Stimulated activated CD4-positive, alpha-beta T cell treated with anti-CD3 and anti-CD28 coated beads, Interleukin-1b, Interleukin-23, amount 100 ng/mL, for 48 hours (primary cell): ENCODE measurements at places on chromosomes 5 and 9.
A peak's percentile ranks its signal among the peaks of the same experiment; 100 is the strongest.

DNA sequence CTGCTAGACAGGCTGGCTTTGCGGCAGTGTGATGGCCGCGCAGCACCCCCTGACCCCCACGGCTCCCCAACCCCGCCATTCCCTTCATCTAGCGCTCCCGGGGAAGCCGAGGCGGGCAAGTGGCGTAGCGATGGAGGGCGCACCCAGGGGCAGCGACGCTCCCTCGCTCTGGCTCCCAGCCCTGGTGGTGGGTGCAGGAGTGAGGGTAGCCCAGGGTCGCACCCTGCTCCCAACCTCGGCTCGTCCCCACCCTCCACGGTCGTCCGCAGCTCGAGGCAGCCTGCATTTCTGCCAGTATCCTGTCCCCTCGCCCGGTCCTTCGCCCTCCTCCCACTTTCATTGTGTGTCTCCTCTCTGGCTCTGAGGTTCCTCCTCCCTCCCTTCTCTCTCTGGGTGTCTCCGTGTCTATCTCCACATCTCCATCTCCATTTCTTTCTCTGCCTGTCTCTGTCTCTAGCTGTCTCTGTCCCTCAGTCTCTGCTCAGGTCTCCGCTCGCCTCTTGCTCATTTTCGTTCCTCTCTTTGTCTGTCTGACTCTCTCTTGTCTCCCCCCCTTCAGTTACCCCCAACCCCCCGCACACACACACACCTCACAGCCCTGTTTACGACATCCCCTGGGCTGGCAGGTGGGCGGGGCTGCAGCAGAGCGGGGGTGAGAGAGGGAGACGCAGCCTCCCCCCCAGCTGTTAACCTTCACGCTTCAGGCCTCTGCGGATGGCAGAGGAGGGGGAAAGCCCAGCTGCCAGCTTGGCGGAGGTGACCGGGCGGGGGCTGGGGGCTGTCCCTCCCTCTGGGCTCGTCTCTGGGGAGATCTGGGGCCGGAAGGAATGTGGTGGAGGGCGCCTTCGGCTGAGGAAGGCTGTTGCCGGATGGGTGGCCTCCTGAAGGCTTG lies 48.7 kb upstream of the PSD2 start:
- DNase-seq: peak; percentile 64

DNA sequence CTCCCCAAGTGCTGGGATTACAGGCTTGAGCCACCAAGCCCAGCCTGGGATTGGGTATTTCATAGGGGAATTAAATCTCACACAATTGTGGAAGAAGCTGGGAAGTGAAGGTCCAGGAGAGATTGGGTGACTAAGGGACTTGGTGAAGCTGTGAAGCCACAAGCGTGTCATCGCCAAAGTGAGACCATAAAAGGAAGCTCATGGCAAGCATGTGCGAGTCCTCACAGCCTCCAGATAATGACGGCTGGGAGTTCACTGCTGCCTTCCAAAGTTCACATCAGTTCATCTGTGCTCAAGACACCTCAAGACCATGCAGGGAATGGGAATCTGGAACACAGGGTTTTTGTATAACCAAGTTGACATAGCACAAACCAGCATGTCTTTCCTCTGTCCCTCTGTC lies 210.6 kb downstream of the MARCHF11 start:
- no peak for DNase-seq

- DNase-seq: no peak
Measured at GRCh38 chr5:138282920-138283742, 8.7 kb upstream of the GFRA3 start.

DNA sequence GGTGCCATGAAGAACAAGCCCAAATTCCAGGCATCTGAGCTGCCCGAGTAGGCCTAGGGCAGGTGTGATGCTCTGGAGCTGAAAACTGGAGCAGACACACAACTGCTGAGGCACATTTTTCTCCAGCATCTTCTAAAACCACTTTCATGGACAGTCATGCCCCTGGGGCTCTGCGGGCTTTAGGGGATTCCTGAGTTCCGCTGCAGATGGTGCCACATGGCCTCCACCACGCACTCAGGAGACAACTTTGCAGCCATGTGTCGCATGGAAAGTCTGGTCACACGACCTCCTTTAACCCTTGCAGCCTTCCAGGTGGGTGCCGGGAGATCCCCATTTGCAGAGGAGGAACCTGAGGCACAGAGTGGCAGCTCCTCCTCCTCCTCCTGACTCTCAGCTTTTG lies 112.8 kb upstream of the SARDH start:
- DNase-seq: no peak

DNA sequence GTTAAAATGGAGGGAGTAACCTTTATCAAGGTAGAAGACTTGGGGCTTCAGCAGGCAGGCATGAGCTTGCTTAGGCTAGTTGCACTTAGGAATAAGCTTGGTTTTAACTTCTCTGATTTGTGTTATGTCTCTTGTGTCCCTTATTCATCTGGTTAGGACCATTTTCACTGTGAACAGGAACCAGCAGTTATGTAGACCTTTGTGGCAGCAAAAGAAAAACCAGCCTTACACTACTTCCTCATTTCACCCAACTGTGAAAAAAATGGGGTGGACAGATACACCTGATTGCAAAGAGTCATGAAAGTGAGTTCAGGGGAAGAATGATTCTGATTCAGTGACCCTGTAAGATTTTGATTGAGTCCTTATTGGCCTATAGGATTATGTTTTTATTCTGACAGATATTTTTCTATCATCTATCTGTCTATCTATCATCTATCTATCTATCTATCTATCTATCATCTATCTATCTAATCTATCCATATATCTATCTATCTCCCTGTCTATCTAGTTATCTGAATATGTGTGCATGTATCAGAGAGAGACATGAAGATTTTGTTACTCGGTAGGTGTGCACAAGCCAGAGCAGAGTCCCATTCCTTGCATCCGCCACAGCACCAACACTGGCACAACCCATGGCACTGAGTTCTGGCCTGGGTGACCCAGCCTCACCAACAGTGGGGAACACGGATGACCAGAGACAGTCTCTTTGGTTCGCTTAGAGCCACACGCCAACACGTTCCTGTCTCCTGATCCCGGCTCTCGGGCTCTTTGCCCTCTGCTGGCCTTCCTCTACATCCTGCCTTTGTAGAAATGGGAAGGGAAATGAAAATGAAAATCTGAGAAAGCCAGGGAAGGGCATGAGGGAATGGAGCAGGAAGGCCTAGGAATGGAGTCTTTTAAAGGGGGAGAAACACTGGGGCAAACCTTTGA lies 1.3 kb upstream of the ZNF366 start:
- no peak for DNase-seq

- DNase-seq: no peak
Measured at GRCh38 chr5:96388176-96388575, 44.9 kb downstream of the PCSK1 start.

GRCh38 chr5:145774442-145774841 lies 60.7 kb downstream of the PRELID2 start:
- no peak for DNase-seq

GRCh38 chr5:38751103-38751502 lies 94.7 kb upstream of the OSMR start:
- DNase-seq: no peak

DNA sequence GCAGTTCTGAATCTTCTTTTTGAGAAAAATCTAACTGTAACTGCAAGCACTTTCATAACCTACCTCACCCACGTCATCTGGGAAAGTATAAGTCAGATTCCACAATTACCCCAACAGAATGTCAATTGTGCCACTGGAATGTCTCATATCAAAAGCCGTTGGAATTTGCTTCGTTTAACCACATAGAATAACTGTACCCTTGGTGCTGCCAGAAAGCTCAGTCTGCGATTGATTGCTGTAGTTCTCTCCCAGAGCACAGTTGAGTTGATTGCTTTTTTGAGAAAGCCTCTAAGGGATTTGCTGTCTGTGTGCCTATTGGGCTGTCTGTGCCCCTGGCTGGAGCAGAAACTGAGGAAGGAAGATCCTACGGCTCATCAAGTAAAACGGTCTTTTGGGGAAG lies 583.6 kb downstream of the TMEM38B start:
- DNase-seq: no peak

DNA sequence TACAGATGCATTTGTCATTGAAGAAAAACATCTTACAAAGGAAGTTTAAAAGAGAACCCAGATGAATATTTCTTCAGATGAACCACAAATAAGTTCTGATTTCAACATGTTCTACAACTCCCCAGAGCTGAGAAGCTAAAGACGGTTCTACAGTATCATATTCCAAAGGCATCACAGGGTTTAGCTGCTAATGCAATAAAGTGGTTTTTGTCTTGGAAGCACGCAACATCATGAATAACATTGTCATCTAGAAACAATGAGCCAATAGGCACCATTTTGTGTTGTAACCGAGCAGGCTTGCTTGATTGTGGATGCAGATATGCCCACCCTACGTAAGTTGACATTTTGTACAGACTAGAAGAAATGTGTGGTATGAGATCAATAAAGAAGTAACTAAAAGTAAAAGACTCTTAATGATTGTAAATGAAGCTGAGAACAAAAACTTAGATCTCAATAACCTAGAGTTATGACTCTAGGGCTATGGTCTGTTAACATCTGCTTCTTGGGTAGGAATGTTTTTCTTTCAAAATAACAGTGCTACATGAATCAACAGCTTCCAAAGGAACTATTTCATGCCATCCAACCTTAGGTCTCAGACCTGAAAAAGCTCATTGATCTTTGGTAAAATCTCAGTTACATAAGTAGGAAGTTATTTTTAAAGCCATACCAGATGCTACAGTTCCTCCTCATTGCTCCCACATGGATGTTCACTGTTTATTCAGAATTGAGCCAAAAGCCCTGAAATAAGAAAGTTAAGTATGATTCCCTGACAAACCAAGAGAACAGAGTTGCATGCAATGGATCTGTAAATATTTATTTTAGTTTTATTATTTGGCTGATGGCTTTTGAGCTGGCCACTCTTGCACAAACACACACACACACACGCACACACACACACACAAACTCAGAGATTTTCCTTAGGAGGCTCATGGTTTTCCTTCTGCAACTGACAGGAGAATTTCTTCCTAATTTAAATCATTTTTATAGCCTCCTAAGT lies 118.7 kb upstream of the SLCO6A1 start:
- no peak for DNase-seq

- no peak for DNase-seq
Measured at GRCh38 chr9:16970321-16970720, 99.9 kb upstream of the BNC2 start.

GRCh38 chr9:35896570-35896969 lies 9.4 kb upstream of the HRCT1 start:
- DNase-seq: no peak

GRCh38 chr5:168378741-168379140 lies 87.3 kb downstream of the WWC1 start:
- DNase-seq: no peak
